Suprapubic skin (tissue), 4 donors: ENCODE measurements at places on chromosomes 2 and 18. TPM values are rescaled to one million over a fixed set of nuclear protein-coding genes. Genes with fewer than 3 reads are reported as not detected.

- no peak for DNase-seq
Observed at GRCh38 chr2:193793914-193794313, 1599.2 kb upstream of the TMEFF2 start.

DNA sequence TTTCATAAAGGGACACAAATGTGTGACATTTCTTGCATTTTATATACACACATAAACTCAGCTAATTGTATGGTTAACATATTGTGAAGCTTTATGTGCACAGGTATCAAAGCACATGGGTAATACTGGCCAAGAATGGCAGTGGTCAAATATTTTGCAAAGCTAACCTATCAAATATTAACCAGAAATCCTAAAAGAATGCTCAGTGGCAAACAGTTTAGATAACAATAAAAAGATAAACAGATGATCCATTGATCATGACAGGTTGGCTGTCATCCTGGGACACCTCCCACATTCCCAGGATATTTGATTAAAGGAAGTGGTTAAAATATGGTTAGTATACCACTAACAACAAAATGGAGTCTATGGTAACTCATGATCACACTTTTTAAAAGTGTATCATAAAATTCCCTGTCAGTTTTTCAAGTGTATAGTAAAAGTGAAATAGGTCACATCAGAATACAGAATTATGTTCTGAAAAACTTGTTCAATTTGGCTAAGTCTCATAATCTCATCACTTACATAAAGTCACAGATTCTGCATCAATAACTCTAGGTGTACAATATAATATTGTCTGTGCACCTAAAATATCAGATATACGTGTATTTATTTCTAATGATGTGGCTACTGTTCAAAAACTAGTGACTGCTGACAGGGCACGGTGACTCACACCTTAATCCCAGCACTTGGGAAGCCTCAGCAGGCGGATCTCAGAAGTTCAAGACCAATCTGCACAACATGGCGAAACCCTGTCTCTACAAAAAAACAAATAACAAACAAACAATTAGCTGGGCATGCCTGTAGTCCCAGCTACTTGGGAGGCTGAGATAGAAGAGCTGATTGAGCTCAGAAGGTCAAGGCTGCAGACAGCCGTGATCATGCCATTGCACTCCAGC, 48.9 kb downstream of the CDH2 start:
- no peak for DNase-seq

DNA sequence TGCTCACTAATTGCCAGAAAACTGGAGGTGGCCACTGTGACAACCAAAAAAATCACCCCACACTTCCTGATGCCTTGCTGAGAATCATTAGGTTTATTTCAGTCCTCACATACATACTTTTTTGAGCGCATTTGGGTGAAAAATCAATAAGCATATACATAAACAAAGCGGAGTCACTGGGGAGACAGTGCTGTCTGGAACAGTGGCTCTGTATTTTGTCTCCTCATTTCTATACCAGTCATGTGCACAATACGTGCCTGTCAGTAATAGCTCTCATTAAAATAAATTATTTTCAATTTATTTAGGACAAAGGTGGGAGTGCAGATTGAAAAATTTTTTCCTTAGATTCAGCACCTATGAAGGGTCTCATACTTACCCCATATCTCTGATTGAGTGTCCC, 48.2 kb downstream of the CXCR4 start:
- no peak for DNase-seq

GRCh38 chr2:24852026-24852425, 58.8 kb downstream of the CENPO start:
- no peak for DNase-seq

DNA sequence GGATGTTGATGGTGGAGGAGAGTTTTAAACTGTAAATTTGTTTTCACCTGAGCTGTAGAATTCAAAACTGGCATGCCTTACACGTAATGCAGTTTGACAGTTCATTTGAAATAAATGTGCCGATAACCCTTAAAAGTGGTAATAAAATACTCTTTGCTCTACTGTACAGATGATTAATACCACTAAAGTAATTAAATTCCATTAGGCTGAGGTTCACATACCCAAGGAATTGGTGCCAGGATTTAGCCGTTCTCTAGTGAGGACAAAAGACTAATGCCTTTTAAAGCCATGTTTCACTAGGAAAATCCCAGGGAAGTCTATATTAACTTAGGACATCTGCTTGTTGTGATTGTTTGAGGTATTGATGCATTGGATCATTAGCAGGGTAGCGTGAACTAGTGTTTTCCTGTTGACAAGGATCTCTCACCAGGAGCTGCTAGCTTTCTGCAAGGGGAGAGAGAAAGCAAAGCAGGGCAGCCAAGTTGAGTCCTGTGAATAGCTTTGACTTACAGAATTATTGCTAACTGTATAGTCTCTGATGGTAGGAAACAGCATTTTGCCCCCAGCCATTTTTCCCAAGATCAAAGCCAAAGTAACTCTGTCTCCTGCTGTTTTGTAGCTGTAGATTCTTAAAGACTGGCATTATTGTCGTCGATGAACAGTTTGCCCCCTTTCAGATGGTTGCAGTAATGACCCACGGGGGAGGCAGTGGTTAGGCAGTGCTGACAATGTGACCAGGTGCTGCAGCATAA, 280.9 kb upstream of the FANCL start:
- no peak for DNase-seq

DNA sequence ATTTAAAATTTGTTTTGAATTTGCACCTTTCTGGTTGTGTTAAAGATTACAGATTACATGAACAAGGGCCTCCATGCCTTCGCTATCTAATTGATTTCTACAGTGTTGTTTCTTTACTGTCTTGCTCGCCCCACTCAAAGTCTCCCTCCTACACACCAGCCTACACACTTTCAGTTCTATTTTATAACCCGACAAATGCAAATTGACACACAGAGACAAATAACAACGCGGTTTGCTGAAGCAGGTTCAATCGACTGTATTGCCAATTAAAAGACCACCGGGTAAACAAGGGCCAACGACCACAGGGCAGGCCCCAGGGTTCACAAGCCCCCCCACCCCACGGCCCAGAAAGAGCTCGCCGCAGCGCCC, 869 bp downstream of the STARD7 start:
- no peak for DNase-seq

DNA sequence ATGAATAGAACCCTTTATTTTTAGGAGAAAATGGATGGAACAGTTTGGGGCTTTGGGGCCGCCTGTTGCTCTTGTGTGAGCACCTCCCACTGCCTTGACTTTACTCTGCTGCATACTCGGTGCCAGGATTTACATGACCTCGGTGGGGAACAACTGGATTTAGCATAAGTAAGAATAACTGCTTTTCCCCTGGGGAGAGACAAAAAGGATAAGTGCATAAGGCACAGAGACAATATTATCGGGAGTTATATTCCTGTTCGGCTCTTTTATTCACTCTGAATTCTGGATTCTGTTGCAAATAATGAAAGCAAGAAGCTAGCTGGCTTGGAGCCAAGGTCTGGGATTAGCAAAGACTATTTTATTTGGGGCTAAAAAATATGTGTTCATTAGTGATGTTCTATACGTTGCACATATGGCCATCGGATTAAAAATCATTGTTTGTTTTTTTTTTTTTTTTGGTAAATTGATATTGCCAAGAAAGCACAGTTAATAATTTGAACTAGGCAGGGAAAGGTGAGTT, 69.8 kb downstream of the CYBRD1 start:
- DNase-seq: no peak

GRCh38 chr2:218278531-218279360, 8.4 kb downstream of the PNKD start:
- no peak for DNase-seq

GRCh38 chr2:23002234-23002633, 382.7 kb upstream of the KLHL29 start:
- no peak for DNase-seq

DNA sequence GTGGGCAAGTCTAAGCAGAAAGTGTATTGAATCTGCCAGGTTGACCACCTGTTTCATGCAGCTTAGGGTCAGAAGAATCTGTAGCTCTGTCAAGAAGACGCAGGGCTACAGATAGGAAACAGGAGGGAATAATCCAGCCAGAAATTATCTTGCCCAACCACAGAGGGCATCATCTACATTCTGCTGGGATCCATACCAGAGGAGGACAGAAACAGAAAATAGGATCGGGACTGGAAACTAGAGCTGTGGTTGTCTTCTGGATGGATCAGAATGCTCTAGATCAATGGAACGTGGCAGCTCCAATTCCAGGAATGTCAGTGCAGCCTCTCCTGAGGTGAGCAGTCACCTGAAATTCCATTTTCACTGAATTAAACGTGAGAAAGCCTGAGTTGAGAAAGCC, 3.6 kb downstream of the SPATA3 start:
- no peak for DNase-seq

GRCh38 chr2:75311521-75311920, 112.2 kb upstream of the TACR1 start:
- DNase-seq: no peak

- no peak for DNase-seq
Observed at GRCh38 chr2:144730711-144731110, 210.8 kb upstream of the ZEB2 start.

GRCh38 chr2:174675615-174676014, 78.0 kb upstream of the WIPF1 start:
- DNase-seq: no peak

- no peak for DNase-seq
Observed at GRCh38 chr2:239013678-239013976, 165.7 kb downstream of the TWIST2 start.

DNA sequence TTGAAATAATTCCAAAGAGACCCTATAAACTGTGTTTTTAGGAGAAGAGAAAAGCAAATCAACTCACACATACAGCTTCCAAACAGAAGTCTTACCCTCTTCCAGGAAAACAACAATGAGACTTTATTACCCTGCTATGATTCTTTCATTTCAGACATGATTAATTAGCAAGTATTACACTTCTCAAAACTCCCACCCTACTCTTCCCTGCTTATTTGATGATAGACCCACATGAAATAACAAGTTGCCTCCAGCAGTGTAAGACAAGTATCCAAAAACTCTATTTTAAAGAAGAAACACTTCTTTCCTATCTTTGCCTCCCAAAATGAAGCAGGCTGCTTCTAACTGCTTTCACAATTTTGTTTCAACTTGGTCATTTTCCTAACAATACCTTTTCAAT, 4.1 kb downstream of the FIGN start:
- DNase-seq: no peak

- DNase-seq: no peak
Observed at GRCh38 chr2:70089220-70089982, 2.1 kb downstream of the PCBP1 start.

GRCh38 chr18:9901377-9901776, 12.4 kb upstream of the VAPA start:
- no peak for DNase-seq

DNA sequence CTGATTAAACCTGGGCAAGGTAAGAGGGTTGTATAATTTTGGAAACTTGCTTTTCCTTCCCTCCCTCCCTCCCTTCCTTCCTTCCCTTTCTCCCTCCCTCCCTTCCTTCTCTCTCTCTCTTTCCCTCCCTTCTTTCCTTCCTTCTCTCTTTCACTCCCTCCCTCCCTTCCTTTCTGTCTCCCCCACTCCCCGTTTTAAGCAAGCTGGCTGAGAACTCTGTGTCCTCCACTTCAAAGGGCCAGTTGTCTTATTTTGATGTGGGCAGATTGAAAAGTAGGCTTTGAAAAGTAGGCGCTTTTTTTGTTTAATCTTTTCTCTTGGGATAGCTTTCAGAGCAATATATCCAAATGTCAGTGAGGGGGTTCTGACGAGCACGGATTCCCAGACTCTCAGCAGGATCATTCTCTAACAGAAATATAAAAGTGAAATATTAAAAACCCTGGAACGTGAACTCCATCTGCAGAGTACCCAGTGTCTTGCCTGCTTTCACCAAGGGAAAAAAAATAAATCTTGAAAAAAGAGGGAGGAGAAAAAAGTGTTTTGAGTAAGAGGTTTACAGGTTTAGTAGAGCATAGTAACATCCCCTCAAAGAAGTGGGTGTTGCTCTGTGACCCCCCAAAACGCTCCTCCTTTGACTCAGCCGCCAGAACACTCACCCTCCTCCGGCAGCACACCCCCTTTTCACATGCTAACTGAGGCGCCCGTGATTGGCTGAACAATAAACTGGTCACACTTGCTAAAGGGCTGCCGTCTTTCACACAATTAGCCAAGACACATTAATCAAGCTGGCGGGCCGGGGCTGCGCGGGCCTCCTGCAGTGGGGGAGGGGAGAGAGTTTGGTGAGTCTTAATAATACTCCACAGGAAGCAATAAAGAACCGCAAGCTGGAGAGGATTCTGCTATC, 52.2 kb downstream of the CDK15 start:
- no peak for DNase-seq

DNA sequence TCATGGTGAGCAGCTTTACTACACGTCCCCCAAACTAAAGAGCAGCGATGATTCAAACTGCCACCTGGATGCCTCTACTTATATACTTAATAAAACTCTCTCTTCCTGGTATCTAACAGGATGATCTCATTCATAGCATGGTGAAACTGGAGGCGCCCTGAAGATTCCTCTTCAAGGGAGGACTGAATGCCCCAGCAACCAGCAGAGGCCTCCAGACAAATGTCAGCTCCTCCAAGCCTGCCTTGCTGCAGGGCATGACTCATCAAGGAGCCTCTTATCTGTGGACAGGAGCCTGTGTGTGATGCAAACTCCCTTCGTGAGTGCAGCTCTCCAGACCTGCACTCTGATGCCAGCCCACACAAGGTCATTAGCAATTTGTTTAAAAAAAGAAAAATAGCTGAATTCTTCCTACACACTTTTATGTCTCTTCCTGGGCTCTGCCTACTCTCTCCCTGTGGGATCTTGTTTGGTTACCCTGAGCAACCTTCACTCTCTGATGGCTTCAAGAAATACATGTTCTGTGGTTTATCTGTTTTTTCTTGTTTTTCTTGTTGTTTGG, 30.2 kb downstream of the LONRF2 start:
- no peak for DNase-seq

DNA sequence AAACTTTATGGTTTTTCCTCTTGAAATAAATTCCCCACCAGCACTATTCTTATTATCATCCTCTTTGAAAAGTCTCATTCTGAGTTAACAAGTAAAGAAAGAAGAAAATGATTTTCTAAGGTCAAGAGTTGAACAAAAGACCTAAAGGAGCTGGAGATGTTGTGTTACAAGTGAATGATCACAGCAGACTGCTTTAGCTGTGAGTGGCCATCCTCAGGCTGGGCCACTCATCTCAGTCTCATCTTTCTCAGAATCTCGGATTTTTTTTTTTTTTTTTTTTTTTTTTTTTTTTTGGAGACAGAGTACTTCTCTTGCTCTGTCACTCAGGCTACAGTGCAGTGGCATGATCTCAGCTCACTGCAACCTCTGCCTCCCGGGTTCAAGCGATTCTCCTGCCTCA, 133.3 kb downstream of the CDH2 start:
- DNase-seq: no peak

GRCh38 chr2:153020201-153020600, 301.8 kb downstream of the ARL6IP6 start:
- DNase-seq: no peak

GRCh38 chr2:105718846-105719481, 25.7 kb upstream of the NCK2 start:
- no peak for DNase-seq

Gene AKAIN1
- total RNA-seq: not detected

Gene MAL
- 13.0 TPM for total RNA-seq

Gene FAM237A
- total RNA-seq: not detected

Gene KCNF1
- total RNA-seq: not detected

Gene BOLL
- total RNA-seq: not detected

Gene SCYGR4
- 1.5 TPM for total RNA-seq

Gene TDRD15
- not detected for total RNA-seq

Gene PRKAG3
- not detected for total RNA-seq

Gene EFR3B
- 1.4 TPM for total RNA-seq

Gene TMEM247
- not detected for total RNA-seq

Gene MYOM1
- 0.99 TPM for total RNA-seq

Gene APLF
- total RNA-seq: 8.8 TPM

Gene LINC00305
- total RNA-seq: not detected

Gene CCDC102B
- total RNA-seq: 1.6 TPM

Gene SATB2
- total RNA-seq: 3.7 TPM

Gene REG3A
- total RNA-seq: not detected

Gene ZNF638
- total RNA-seq: 258 TPM

Gene IL1B
- not detected for total RNA-seq
